Activated naive CD4-positive, alpha-beta T cell treated with anti-CD3 and anti-CD28 coated beads, Interleukin-2, amount 10 ng/mL, durations not matched to agents 7 days and 5 days (primary cell): ENCODE measurements at places on chromosomes 16 and 17.

DNA sequence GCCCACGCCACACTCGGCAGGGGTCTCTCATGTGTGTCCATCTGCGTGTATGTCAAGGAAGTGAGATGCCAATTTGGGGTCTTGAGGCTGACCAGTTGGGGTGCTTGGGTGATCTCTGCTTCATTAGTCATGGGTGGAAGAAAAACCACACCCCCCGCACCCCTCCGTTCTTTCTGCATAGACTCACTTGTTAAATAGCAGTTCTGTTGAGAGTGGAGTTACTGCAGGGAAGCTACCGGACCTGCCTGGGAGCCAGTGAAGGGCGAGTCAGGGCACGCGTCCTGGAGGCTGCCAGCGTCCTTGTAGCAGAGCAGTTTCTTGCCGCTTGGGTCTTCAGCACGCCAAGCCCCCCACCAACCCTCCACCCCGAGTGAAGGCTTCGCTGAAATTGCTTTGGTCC lies 8.5 kb downstream of the SNN start:
- DNase-seq = no peak

- peak; percentile 51 for DNase-seq
These were observed 45.8 kb upstream of the ARHGAP17 start for GRCh38 chr16:25060920-25061319.

DNA sequence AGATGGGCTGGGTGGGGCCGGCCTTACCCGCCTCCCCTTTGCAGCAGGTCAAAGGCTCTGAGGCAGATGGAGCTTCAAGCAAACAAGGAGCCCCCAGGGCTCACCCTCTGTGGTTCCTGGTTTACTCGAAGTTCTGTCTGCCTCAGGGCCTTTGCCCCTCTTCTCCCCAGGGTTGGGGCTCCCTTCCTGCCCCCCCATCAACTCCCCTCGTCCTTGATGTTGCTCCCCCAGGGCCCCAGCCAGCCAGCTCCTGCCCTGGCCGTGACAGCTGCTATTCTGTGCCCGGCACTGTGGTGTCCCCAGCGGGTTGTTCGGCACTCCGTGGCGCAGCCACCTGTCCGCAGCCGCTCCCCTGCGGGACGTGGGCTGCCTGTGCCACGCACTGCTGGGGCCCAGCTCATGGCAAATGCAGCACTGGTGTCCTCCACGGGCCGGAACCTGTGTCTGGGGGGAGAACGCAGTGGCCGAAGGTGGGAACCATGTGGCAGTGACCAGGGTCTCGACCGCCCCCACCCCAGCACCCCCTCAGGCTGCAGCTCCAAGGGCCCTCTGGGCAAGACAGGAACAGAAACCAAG lies 4.3 kb upstream of the METRN start:
- no peak for DNase-seq

GRCh38 chr16:3058139-3059030 lies 7.1 kb upstream of the IL32 start:
- DNase-seq = peak; percentile 74

- DNase-seq = no peak
These were observed 59.6 kb upstream of the CIBAR2 start for GRCh38 chr16:85171759-85172454.

- DNase-seq = no peak
These were observed 50.1 kb downstream of the RNF112 start for GRCh38 chr17:19461116-19461515.

DNA sequence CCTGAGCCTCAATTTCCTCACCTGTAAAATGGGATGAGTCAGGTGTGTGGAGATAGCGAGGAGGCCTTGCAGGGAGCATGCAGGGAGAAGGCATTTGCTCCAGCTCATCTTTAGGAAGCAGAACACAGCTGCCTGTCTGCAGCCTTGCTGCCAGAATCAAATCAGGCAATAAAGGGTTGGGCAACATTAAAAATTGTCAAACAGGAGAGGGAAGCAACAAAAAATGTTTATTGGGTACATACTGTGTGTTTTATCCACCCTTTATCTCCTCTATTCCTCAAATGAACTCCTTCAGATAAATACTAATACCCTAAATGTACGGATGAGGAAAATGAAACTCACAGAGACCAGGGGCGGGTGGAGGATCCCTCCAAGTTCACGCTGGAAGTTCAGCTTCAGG lies 12.2 kb downstream of the KRT16 start:
- DNase-seq = no peak

GRCh38 chr16:64440005-64440404 lies 681.9 kb downstream of the CDH11 start:
- no peak for DNase-seq

GRCh38 chr17:36848008-36848902 lies 89.0 kb upstream of the LHX1 start:
- no peak for DNase-seq

DNA sequence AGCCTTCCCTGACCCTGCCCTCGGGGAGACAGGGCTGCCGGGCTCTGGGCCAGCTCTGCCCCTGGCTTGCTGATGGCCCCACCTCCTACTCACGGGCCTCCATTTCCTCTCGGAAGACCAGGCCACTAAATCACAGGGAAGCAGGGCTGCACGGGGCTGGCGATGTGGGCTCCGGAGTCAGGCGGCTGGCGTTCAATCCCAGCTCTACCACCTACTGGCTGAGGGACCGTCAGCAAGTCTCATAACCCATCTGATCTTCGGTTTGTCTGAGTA lies 113.4 kb downstream of the AMFR start:
- DNase-seq = no peak

DNA sequence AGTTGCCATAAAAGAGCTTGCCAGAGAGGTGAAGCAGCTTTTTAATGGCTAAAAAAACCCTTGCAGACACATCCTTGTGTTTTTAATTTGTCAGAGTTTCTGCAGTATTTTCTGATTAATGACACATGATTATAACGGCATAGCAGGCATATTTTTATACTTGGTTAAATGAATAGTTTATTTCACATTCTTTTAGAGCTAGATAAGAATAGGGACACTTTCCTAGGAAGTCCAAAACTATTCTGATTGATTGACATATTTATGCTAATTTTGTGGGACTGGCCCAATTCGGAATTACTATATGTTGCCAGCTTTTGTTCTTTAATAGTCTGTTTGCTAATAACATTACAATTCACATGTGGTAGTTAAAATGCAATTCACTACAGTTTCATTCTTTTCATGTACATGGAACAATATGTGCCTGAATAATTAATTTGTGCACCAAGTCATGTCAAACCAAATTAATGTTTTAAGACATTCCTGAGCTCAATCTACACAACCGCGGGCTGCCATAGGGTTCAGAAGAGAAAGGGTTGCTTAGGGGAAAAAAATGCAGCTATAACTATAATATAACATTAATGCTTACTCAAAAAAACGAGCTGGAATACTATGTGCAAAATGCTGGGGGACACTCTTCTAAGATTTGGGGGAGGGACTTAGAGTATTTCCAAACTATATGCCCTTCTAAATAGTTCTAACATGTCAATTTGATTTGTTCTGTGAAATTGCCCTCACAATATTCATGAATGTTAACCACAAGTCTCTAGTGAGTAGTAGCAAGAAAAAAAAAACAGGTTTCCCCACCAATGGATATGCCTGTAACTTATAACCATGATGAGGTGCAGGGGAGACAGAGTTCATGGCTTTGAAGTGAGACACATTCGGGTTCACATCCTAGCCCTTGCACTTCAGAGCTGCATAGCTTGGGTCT lies 305.4 kb downstream of the CEP112 start:
- DNase-seq = no peak

- DNase-seq = no peak
These were observed 2.4 kb downstream of the JPH3 start for GRCh38 chr16:87604634-87605111.

DNA sequence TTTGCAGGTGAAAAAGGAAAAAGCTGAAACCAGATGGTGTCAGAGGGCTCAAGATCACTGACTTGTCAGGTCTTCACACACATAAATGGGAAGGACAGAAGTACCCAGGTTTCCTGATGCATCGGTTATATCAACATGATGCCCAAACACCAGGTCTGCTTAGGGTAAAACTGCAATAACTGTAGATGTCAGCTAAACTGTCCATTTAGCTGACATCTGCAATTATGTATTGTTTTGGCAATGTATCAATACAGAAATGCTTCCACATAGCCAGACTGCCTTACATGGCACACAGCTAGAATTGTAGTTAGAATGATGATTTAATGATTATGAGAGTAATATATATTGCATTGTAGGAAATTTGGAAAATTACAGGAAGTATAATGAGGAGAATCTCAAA lies 5.0 kb downstream of the ACSM3 start:
- DNase-seq = no peak

GRCh38 chr16:17357307-17358062 lies 113.3 kb downstream of the XYLT1 start:
- DNase-seq = no peak

- no peak for DNase-seq
These were observed 6.0 kb downstream of the CCDC137 start for GRCh38 chr17:81672504-81672903.

DNA sequence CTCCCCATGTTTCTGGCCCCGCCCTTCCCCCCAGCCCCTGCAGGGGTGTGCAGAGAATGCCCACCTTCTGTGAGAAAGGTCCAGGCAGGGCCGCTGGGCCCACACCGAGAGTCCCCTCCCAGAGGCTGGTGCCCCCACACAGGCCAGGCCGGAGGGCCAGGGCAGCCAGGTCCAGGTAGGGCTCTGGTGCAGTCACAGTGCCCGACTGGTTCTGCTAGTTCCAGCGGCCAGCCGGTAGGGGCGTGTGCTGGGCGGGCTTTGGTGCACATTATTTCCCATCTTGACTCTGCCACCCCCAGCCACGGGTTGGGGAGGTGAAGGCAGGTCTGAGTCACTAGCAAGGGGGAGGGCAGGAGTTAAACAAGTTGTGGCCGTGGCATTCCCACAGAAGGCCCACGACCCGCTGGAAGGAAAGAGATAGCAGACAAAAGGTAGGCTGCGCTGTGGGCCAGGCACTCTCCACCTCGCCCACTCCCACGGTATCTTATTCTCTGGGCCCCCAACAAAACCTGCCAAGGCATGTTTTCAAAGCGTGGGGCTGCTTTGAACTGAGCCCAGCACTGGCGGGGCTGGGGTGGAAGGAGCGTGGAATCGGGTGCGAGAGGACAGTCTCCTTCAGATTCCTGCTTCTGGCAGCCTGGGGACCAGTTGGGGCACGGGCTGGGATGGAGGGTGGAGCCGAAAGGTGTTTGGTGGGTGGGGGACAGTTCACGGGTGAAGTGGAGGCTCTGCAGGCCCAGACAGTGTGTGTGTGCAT lies 1.9 kb downstream of the EPN3 start:
- no peak for DNase-seq

DNA sequence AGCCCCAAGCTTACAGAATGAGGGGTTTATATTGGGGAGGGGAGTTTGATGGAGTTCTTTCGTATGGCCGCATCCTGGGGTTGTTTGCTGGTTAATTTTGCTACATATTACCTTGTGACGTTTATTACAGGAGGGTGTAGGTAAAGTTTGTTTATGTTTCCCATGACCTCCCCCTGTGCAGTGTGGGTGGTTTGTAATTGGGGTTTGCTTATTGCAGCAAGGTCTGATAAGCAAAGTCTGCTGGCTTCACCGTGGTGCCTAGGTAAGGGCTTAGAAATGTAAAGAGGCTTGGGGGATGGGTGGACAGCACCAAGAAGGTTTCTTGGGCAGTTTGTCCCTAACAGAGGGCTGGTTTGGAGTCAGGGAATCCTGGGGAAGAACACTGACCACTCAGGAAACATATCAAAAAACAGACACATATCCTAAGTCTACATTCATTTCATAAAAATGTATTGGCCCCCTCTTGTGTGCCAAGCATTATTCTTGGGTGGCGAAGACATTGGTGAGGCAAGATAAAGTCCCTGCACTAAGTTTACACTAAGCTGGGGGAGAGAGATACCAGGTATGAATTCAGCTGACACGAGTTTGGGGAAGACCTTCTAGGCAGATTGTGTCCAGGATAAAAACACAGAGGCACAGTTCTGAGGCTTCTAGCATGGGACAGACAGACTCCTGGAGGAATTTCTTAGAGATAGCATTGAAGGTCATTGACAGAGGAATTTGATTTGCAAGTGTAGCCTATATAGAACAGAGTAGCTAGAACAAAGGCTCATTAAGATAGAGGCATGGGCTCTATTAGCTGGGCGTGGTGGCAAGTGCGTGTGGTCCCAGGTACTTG lies 9.5 kb downstream of the ZNF764 start:
- no peak for DNase-seq

DNA sequence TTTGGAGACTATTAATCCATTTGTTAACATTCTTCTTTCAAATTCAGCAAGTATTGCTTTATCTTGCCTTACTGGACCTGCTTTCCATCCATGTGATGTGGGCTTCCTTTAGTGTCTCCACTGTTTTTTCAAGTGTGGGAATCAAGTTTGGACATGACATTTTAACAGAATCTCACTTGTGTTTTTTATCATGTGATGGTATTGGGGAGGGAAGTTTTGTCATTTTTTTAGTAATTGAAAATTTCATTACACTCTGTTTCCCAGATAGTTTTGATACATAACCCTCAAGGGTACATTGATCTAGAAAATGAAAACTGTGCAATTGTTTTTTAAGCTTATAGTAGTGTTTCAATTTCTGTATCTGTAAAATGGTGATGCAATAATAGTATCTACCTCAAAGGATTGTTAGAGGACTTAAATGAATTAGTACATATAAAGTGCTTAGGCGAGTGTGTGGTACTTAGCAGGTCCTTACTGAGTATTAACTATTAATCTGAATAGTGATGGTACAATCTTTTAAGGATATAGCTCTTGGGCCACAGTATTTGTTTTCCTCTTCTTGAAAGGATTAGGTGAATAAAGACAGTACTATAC lies 27.3 kb downstream of the AATF start:
- DNase-seq = no peak

- DNase-seq = no peak
These were observed 320 bp upstream of the KRTAP4-2 start for GRCh38 chr17:41178341-41178740.

GRCh38 chr17:77590951-77591735 lies 367.4 kb upstream of the TNRC6C start:
- no peak for DNase-seq

- peak; percentile 66 for DNase-seq
These were observed 567 bp downstream of the GNA13 start for GRCh38 chr17:65055708-65056638.

GRCh38 chr17:43026595-43026994 lies 1.6 kb downstream of the RND2 start:
- no peak for DNase-seq

GRCh38 chr17:47660064-47660492 lies 10.4 kb downstream of the KPNB1 start:
- DNase-seq = peak; percentile 29

- no peak for DNase-seq
These were observed 63.7 kb downstream of the HS3ST3A1 start for GRCh38 chr17:13537871-13538643.
